ENCODE measurements at places on chromosomes 7 and 10. TPM values are rescaled to one million over a fixed set of nuclear protein-coding genes. Genes with fewer than 3 reads are reported as not detected.

ZNF503 gene
- total RNA-seq, result 0.98 TPM

MEIG1 gene
- not detected for total RNA-seq

VPS41 gene
- total RNA-seq, result 93.7 TPM

LRIT1 gene
- total RNA-seq, result not detected

FRMPD2 gene
- 4.2 TPM for total RNA-seq

BMPER gene
- 3.4 TPM for total RNA-seq

MCM10 gene
- 2.0 TPM for total RNA-seq

RARRES2 gene
- total RNA-seq, result 12.0 TPM

Data from temporal lobe (tissue), 4 donors.